ENCODE measurements at places on chromosomes 7 and 10. TPM values are rescaled to one million over a fixed set of nuclear protein-coding genes. Genes with fewer than 3 reads are reported as not detected.

The CYP2C18 gene
- total RNA-seq = 0.04 TPM

GRCh38 chr10:11184093-11184492, 166.4 kb downstream of the CELF2 start:
- DNase-seq = no peak

- DNase-seq = no peak
Measured at GRCh38 chr10:69234447-69234846, 14.3 kb downstream of the HKDC1 start.

The HTR5A gene
- total RNA-seq = not detected

The PRPS1L1 gene
- total RNA-seq = not detected

The BICC1 gene
- 11.8 TPM for total RNA-seq

The COL13A1 gene
- 0.53 TPM for total RNA-seq

DNA sequence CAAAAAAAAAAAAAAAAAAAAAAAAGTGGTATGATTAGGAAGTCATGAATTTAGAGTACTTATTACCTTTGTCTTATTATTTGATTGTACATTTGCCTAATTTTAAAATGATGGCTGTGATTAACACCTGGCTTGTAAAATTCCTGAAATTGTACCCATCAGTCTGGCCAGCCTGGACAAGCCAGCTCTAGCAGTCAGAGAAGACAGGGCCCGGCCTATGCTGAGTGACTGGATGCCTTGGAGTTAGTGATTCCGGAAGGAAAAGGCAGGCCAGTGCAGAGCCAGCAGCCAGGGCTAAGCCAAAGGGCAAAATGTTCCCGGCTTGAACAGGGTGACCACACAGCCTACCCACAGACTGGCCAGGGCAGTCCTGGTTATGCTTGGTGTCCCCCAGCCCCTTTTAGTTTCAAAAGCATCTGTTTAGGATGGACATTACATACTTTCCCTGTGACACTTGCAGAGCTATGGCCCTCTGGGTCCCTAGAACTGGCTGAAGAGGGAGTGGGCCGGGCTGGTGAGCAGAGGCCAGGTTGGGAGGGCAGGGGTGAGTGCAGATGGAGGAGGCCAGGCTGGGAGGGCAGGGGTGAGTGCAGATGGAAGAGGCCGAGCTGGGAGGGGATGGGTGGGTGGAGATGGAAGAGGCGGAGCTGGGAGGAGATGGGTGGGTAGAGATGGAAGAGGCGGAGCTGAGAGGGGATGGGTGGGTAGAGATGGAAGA, 61.7 kb downstream of the PROSER2 start:
- DNase-seq = no peak

The SEMA3D gene
- total RNA-seq = 35.3 TPM

The COL26A1 gene
- not detected for total RNA-seq

The HMX3 gene
- 0.45 TPM for total RNA-seq

Measured in H4 (cell line).